Hindlimb muscle (tissue), 1 donor: ENCODE measurements at places on chromosomes 11 and 22. TPM values are rescaled to one million over a fixed set of nuclear protein-coding genes. Genes with fewer than 3 reads are reported as not detected.

CNTF gene
- polyA plus RNA-seq, result 0.61 TPM

GRAP2 gene
- 0.79 TPM for polyA plus RNA-seq

MS4A6E gene
- polyA plus RNA-seq, result not detected

NPAS4 gene
- polyA plus RNA-seq, result 0.21 TPM

RIBC2 gene
- 1.9 TPM for polyA plus RNA-seq

OR5A1 gene
- polyA plus RNA-seq, result not detected

SLC16A8 gene
- 3.5 TPM for polyA plus RNA-seq

RIMBP3B gene
- not detected for polyA plus RNA-seq

EFEMP2 gene
- polyA plus RNA-seq, result 87.9 TPM

TLCD5 gene
- polyA plus RNA-seq, result 8.2 TPM

PKP3 gene
- 0.36 TPM for polyA plus RNA-seq

HBE1 gene
- 4.3 TPM for polyA plus RNA-seq

SAA4 gene
- polyA plus RNA-seq, result not detected
